ENCODE measurements at places on chromosomes 5 and 9.

DNA sequence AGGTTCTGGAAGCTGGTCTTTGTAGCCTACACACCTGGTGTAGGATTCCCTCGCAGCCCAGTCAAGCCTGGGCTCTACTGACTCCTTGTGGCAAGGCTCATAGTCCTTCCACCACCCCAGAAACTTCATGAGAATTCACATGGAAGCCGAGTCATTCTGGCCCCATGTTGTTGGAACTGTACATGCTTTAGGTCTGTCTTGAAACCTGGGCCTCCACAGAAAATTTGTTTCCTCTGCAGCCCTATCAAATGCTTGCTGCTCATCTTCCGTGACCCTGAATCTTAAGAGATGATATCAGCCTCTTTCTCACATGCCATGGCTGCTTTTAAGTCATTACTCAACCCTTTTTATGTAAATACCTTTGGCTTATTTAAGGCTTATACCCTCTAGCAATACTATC lies 113.4 kb upstream of the GRHPR start:
- peak; percentile 12 for DNase-seq

DNA sequence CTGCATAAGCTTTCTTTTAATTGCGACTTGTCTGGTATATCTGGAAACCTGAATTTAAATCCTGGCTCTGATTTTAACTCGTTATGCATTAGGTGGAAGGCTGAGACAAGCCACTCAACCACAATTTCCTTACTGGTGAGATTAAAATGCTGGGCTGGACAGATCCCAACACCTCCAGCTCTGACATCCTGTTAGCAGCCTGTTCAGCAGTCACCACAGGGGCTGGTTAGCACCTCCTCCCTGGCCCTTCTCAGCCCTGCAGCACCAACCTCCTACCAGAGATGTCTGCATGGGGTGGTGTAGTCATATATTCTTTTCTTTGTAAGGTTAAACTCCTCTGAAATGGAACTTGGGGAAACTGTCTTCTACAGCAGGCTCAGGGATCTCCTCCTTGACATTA lies 156.5 kb upstream of the NFIL3 start:
- DNase-seq, result no peak

DNA sequence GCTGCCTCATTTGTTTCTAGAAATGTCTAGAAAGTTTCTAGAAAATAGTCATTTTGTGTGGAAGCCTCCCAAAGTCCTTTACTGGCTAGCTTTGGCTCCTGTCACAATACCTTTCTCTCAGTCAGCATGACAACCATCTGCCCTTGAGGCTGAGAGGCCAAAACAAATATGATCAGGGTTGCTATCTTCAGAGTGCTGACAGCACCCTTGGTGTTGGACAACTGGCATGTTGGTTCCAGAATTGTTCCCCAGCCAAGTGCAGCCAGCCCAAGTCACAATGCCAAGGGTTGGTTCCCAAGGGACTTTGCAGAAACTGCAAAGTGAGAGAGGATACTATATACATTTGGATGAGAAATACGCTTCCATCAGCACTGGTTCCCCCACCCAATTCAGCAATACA lies 140.9 kb upstream of the GAS1 start:
- no peak for DNase-seq

DNA sequence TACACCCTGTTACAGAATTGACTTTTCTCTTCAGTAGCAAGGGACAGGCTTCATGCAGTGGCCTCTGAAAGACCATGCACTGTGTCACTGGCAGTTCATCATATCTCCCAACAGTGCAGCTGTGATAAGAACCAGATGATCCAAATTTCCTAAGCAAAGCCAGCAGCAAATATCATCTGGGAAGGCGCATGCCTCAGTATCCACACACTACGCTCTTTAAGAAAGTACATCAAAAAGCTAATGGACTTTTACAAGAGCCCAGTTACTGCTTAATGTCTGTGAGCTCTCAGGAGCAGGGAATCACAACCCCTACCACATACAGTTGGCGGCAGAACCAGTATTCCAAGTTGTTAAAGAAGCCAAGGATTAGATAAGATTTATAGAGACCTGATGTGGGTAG lies 25.1 kb downstream of the ADAMTSL1 start:
- no peak for DNase-seq

- DNase-seq, result no peak
Observed at GRCh38 chr9:96363175-96363967, 20.1 kb downstream of the SLC35D2 start.

- no peak for DNase-seq
Observed at GRCh38 chr5:126830061-126830460, 53.1 kb downstream of the LMNB1 start.

GRCh38 chr9:123926941-123927340 lies 3.0 kb downstream of the DENND1A start:
- no peak for DNase-seq

- no peak for DNase-seq
Observed at GRCh38 chr5:10293907-10294662, 13.6 kb downstream of the CMBL start.

- no peak for DNase-seq
Observed at GRCh38 chr9:99822109-99822805, 572 bp downstream of the NR4A3 start.

- no peak for DNase-seq
Observed at GRCh38 chr9:83283528-83283927, 220.6 kb upstream of the RASEF start.

DNA sequence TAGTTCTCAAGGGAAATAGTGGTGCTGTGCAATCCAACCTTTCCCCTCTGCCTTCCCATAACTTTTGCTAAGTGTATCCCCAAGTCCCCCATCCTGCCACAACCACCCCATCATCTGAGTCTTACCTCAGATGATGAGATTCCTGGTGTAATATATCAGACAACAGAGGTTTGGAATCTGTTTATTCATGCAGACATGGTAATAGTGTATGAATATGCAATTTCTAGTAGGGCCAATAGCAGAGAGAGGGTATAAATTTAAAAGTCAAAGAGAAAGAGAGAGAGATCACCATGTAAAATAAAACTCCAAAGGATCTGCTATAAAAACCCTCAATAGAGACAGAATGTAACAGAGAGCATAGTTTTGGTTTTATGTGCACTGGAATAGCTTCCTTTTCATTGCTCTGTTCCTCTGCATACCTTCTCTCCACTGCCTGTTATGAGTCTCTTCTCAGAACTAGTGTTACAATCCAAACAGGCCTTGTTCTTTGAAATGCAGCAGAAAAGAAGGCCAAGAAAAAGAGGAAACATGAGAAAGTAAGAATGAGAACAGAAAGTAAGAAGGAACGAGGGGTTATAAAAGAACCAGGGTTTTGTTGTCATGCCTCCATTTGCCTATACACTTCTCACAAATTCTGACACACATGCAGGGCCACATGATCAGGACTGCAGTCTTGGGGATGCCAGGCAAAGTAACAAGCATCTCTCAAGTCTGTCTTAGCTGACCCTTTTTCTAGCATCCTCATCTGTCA lies 278.0 kb downstream of the CETN3 start:
- no peak for DNase-seq

- DNase-seq, result no peak
Observed at GRCh38 chr9:128593039-128593438, 40.7 kb downstream of the SPTAN1 start.

DNA sequence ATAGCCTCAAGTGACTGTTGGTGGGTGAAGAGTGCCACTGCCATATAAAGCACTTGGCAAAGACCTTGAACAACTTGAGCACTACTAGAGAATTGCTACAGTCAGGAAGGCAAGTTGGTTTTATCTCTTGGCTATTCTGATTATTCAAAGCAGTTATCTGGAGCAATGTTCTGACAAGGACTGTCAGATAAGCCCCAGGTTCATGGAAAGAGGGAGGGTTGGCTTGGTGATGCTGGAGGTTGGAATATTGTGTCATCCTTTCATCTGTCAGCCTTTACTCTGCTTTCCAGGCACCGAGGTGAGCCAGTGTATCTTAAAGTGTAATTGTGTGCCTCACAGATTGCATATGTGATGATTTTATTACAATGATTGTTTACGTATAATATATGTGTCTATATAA lies 548.4 kb upstream of the ZNF608 start:
- DNase-seq, result no peak

DNA sequence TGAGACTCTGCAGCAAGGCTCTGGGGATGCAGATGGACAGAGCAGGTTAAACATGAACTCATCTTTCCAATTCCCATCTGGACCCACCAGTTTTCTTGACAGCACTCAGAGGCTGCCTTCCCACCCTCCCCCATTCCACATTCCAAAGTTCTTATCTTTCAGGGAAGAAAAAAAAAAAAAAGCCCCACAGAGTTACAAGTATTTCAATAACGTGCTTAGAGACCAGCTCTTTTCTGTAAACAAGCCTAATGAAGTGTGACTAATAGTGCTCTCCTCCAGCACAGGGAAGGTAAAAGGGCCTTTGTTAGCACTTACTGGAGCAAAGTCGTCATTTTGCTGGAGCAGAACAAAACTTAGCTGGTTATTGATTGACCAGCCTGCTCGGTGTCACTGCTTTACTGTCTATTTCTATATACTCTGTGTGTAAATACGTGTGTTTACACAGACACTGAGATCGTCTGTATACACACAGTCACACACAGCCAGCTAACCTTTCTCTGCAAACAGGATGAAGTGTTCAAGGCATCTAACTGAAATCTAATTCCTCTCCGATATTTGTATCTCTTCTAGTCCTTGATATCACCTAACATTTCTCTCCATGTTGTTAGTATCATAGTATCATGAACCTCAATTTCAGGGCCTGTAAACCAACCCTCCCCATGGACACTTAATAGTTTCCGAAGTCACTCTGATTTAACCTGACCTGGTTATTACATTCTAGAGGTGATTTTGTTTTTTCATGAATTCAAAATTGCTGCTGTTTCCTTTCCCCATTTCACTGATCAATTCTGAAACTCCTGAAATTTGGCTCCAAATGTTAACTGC lies 84.9 kb downstream of the ZNF608 start:
- peak; percentile 83 for DNase-seq

DNA sequence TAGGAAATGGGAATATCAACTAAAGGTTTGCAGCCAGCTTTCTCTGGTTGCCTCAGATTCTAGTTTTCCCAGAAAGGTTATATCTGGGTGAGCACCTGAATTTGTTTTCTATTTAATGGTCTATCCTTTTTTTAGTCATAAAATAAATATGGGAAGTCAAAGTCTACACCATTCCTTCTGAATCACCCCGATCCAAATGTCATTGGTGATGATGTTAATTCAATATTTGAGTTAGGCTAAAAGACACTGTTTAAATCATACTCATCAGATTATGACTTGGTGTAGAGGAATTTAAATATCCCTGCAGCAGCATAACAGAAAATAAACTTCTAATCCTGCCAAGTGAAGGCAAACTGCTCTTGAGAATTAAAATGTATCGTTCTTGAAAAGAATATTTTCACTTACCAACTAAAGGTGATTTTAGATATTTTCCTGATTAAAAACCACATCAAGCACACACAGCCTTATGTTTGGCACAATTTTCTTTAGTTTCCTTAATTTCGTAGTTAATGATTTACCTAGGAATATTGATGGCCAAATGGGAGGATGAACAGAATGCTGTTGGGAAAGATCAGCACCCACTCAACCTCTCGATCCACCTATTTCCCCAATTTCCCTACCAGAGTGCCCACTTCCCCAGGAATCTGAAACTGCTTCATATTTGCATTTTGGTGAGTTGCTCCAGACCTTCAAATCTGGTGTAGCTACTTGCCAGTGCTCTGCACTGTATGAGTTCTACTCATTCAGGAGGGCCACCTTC lies 103.1 kb upstream of the TSLP start:
- no peak for DNase-seq

DNA sequence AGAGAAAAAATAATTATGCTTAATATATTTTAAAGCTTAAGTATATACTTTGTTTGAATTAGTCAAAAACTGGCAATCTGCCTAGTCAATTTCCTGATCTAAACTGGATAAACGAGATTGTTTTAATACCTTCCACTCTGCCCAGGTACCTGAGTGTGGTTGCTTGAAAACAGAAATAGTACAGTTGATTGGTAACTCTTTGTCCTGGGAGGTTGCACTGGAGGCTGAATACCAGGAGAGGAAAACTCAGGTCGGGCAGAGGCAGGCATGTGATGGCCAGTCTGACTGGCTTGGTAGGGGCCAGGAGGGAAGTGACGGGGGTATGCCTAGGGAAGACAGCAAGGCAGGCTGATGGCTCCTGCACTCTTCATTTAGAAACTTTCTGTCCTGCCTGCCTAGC lies 80.2 kb downstream of the PIK3R1 start:
- DNase-seq, result no peak

DNA sequence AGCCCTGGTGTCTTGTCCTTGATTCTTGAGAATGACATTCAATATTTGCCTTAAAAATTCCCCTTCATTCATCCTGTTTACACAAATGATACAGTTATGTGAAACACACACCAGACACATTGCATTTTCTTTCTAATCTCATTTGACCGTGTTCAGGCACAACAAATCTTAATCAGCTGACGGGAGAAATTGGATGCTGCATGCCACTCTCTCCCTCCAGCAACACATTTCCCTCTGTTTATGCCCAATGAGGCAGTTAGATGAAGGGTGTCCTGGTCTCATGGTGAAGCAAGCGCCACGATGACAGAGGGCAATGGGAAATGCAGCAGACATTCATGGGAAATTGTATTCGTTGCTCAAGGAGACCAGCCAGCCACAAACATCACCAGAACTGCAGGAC lies 3.2 kb upstream of the FGF1 start:
- no peak for DNase-seq

- no peak for DNase-seq
Observed at GRCh38 chr9:84276741-84277140, 63.8 kb downstream of the SLC28A3 start.

- DNase-seq, result no peak
Observed at GRCh38 chr5:158780656-158781237, 319.0 kb downstream of the EBF1 start.

DNA sequence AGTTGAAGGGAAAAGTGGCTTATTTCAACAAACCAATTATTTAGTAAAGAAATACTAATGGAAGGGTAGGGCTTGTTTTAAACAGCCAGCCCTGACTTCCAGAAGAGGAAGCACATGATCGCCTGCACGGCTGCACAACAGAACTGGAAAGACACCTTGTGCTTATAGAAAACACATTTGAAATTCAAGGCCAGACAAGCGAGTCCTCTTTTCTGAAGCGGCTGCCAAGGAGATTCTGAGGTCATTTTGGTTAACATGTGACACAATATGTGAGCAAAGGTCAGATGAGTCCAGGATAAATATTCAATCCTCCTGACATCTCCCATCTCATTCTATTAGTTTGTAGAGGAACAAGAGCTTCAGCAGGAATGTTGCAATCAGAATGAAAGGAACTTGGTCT lies 461.4 kb upstream of the ST8SIA4 start:
- DNase-seq, result peak; percentile 7

DNA sequence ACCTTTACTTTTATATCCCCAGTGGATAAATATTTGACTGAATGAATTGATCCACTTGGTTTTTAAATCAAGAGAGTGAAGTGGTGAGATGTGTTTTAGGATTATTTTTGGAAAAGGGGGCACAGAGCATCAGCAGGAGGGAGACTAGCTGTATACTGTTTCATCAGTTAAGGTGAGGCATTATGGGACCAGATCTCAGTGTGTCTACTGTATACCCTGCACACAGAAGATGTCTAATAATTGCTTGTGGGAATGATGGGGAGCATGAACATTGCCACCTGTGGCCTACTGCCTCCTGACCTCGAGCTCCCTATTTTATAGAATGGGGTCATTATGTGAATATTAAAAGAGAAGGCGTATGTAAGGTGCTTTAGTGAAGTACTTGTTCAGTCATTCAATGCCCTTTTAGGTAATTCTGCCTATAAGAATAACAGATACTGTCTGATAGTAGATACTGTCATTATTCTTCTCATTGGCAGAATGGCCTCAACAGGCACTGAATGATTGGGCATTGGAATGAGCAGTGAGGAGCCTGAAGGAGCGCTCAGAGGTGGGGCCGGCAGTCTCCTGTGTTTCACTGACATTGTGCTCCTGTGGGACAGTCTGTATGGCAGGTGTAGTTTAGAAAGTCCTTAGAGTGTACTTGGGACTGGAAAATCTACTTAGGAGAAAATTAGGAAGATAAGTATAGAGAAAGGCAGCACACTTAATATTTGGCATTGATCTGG lies 47.4 kb upstream of the FAM120AOS start:
- DNase-seq, result no peak

Measured in NCI-H510A treated with DMSO at 0.1 percent for 48 hours (cell line).